ENCODE measurements at places on chromosomes 16 and 17.

DNA sequence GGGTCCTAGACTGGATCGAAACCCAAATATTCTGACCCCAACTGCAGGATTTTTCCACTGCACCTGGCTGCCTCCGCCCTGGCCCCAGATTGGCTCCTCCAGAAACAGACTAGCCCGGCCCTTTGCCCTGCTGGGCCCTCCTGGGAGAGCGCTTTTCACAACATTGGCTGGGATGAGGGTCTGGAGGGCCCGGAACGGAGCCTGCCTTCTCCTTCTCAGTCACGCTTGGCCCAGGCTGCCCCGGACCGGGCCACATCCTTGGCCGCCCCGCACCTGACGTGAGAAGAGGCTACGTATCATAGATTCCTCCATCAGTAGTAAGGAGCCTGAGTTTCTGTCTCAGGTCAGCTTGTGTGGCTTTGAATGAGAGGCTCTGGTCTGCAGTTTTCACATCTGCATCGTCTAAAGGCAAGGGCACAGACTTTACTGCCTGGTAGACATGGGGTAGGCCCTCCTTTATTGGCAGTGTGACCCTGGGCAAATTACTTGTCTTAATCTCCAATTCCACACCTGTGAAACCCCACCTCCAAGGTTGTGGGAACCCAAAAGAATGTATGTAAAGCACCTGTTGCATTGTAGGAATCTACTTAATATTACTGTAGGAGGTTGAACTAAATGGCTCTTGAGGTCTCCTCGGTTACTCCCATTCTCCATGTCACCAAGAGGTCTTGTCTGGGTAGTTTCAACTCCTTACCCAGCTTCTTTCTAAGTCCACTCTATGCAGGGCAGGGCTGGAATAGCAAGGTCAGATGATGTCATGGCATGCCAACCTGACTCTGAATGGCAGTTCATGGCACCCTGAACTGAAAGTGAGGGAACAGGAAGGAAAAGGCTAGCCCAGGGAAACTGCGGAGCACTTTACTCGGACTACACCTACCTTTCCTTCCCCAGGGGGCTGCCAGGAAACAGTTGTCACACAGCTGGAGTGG lies 661 bp downstream of the LRRC3C start:
- peak; percentile 24 for DNase-seq

DNA sequence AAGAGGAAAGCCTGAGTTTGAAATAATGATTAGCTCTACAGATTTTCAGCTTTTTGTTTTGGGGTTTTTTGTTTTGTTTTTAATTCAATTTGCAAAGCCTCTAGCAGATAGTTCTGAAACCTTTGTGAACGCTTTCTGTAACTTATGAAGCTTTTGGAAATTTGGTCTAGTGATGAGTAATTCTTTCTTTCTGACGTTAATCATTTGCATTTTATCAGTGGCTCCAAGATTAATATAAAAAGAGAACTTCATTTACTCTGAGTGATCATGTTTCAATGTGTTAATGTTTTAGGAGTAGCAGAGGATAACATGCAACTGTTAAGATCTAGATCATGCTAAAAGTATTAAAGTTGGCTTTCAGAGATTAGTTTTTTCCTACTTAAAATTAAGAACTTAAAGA lies 160.3 kb upstream of the TBX2 start:
- no peak for DNase-seq

GRCh38 chr17:49031965-49032928 lies 35.1 kb downstream of the IGF2BP1 start:
- peak; percentile 73 for DNase-seq

GRCh38 chr17:63289931-63290330 lies 156.2 kb downstream of the CYB561 start:
- DNase-seq: no peak

- no peak for DNase-seq
Measured at GRCh38 chr16:9270424-9270823, 179.0 kb downstream of the HAPSTR1 start.

DNA sequence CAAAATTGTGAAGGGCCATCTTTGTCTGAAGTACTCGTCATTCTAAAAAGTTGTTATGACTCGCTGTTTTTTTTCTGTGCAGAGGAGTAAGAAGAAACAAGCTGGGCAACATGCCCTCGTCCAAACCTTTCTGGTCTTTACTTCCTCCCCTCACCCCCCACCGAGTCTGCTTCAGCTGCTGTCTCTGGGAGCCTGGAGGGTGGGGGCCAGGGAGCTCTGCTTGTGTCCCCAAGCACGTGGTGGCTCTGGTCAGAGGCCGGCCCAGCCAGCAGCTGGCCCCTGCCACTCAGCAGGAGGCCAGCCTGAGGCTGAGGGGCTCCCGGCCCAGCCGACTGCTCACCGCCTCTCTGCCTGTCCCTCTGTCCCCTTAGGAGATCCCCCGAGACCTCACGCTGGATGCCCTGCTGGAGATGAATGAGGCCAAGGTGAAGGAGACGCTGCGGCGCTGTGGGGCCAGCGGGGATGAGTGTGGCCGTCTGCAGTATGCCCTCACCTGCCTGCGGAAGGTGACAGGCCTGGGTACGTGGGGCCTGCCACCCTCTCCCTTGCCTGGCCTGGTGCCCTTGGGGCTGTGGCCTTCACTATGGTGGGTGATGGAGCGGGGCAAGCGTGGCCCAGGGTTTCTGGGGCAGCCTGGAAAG lies 53.7 kb upstream of the LGALS9 start:
- no peak for DNase-seq

- DNase-seq: peak; percentile 72
Measured at GRCh38 chr17:2337544-2338314, 428 bp downstream of the SGSM2 start.

- DNase-seq: no peak
Measured at GRCh38 chr17:59378675-59379074, 47.2 kb downstream of the YPEL2 start.

DNA sequence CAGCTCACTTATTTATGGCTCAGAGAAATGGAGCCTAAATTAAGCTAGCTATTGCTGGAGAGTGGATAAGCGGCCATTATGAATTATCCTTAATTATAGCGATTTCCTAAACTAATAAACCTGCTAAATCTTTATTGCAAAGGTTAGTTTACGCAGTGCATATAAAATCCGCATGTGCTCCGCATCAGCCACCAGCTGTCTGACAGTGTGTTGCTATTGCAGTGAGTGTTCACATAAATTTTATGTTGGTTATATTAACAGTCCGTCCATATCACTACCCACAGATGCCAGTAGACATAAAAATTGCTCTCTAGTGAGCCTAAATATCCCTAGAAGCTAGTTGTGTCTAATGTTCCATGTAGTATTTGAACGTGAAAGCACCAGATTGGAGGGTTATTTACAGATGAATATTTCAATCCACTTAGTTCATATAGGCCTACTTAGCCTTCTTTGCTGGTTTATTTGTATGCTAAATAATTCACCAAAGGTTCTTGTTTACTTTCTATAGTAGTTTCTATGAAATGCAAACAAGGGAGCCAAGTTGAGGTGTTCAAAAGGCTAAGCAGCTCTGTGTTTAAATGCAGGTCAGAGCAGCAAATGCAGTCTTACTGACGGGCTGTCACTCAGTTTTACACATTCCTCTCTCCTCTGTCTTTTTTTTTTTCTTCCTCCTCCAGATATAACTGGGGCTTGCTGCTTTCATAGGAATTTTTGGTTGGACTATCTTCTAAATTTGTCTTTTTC lies 219.1 kb downstream of the IRX3 start:
- DNase-seq: no peak

DNA sequence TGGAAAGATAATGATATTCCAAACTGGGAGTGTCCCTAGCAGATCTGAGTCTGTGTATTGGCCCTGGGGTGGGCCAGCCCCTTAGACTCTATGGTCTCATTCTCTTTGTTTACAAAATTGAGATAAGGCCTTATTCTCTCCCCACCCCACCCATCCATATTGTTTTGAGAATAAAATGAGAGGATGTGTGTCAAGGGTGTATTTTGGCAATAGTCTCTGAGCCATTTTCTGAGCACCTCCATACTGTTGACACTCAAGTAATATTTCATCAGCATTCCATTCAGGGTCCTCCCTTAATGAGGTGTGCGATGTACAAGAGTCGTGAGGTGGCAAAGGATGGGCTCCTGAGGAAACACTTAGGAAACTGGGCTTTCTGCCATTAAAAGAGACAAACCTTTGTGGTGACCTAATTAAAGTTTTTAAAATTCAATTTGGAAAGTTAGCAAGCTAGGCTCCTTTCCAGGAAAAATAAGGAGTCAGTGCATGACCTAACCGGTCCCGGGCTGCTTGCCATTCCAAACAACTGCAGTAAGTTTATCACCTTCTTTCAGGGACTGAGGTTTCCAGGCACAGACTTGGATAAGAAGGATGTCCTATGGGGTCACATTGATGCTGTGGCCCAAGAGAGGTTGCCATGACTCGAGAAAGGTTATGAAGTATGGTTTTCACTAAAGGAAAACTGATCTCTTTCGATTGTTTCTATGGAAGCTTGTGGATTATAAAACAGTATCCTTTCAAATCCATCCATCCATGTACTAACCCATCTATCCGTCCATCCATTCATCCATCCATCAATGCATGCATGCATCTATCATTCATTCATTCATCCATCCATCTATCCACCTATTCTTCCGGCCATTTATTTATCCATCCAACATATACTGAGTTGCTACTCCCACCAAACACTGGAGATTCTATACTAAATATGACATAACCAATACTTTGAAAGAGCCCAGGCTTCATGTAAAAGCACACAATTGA lies 443.3 kb downstream of the UTP18 start:
- no peak for DNase-seq

DNA sequence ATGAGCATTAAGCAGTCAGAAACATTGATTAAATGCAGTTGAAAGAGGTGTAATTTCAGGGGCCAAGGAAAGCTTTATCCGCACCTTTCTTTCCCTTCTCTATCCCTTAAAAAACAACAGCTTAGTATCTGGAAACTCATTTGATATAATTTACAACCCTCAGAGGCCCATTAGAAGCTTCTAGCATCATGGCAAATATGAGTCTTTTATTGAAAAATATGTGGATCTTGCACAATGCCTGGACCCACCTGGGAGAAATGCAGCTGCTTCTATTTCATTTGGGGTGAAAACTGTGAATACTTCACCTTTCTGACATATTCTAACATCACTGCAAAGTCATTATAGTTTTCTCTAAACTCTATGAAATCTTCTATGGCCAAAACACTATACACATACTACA lies 492.2 kb upstream of the PSMD7 start:
- no peak for DNase-seq

GRCh38 chr16:2698965-2699750 lies 16.8 kb downstream of the KCTD5 start:
- no peak for DNase-seq

DNA sequence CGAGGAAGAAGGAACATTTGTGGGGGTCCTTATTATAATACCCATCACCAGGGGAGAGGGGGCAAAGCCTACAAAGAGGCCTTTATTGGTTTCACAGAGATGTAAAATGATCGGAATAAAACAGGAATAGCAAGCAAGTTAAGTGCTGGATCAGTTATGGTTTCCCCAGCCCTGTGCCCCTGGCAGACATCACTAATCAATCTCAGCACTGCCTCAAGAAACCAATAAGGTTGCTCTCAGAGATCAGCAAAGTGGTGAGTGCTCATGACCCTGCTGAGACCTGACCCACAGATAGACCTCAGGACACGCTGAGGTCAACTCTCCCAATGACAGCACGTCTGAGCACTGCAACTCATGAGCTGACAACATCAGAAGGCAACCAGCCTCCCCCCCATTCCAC lies 66.3 kb downstream of the ZNF423 start:
- no peak for DNase-seq

Data from germinal center (tissue), 1 donor.